ENCODE measurements at places on chromosomes 7 and 10.

- no peak for DNase-seq
Observed at GRCh38 chr7:7808156-7808555, 89.7 kb upstream of the RPA3 start.

DNA sequence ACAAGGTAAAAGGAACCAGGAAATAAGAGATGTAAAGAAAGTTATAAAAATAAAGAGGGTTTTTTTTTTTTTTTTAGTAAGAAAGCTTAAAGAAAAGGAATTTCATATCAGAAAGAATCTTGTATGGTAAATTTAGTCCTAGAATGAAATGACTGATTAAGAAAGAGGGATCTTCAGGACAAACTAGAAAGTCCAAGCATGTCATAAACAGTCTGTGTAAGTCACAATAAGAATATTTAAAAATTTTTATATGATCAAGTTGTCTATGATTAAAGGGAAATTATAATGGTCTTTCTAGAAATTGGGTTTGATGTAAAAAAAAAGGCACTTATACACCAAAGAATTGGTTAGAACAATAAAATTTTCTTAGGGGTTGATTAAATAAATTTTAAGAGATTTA, 289.5 kb downstream of the XPNPEP1 start:
- DNase-seq: no peak

- no peak for DNase-seq
Observed at GRCh38 chr10:76299501-76299900, 868.1 kb downstream of the LRMDA start.

GRCh38 chr10:128095753-128096469, 30.3 kb downstream of the MKI67 start:
- DNase-seq: no peak

DNA sequence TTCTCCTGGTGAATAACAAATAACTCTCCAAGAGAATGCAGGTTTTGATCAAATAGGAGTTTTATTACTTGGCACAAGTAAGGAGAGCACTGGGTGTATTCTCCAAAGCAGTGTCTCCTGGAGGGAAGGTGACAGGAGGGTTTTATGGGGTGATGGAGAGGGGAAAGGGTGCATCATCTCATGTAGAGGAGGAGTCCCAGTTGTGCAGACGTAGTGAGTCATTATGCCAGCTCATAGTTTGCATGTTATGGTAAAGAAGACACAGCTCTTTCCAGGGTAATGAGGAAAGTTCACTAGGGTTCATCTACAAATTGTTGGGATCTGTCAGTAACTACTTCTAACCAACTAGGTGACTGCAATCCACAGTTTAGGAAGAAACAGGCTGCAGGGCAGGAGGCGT, 347.9 kb upstream of the MEOX2 start:
- no peak for DNase-seq

- DNase-seq: no peak
Observed at GRCh38 chr7:125383324-125383723, 453.7 kb upstream of the POT1 start.

- DNase-seq: no peak
Observed at GRCh38 chr7:25853314-25853713, 298.7 kb upstream of the NFE2L3 start.

- peak; percentile 58 for DNase-seq
Observed at GRCh38 chr10:34758447-34758996, 56.6 kb downstream of the PARD3 start.

GRCh38 chr7:141257597-141257996, 183.7 kb downstream of the TMEM178B start:
- DNase-seq: no peak

- no peak for DNase-seq
Observed at GRCh38 chr10:126893841-126894240, 11.4 kb upstream of the DOCK1 start.

- DNase-seq: no peak
Observed at GRCh38 chr10:112732277-112732921, 217.6 kb upstream of the TCF7L2 start.

DNA sequence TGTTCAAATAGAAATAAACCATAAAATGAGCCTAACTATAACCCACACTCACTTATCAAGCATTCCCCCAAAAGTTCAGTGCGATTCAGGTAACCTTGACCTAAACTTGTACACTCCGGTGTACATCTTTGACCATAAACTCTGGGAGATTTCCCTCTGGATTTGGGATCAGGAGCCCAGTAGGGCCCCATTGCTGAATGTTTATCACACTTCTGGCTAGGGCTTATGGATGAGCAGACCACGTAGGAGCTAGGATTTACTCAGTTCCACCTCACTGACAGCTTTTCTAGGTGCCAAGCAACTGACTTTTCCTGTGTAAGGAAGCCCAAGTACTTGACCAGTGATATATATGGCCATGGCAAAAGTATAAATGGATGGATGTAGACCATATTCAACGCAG, 113.7 kb downstream of the SVOPL start:
- DNase-seq: no peak

- DNase-seq: no peak
Observed at GRCh38 chr7:129431911-129432643, 2.2 kb upstream of the STRIP2 start.

- DNase-seq: peak; percentile 67
Observed at GRCh38 chr7:37942934-37943610, 22.6 kb downstream of the EPDR1 start.

GRCh38 chr7:33050535-33051318, 11.8 kb downstream of the NT5C3A start:
- peak; percentile 47 for DNase-seq

GRCh38 chr7:79339208-79339925, 114.1 kb downstream of the MAGI2 start:
- DNase-seq: no peak

DNA sequence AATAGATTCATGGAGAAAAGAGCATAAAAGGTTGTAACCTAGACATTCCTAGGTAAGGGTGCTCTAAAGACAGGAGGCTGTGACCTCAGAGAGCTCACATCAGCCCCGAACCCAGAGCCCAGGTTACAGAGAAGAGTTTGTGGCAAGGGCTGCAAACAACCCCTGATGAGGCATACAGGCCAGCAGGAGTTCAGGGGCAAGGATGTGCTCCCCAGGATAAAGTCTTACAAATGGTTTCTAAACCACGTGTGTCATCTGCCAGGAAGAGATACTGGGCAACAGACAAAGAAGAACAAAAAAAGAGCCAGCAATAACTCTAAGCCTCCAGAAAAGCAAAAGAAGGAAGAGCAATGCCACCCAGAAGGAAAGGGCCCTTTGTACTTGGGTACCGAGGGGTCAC, 27.7 kb downstream of the NCAPG2 start:
- no peak for DNase-seq

GRCh38 chr7:20954711-20955619, 168.3 kb upstream of the SP8 start:
- DNase-seq: no peak

GRCh38 chr10:108904163-108904838, 1019.0 kb downstream of the XPNPEP1 start:
- no peak for DNase-seq

DNA sequence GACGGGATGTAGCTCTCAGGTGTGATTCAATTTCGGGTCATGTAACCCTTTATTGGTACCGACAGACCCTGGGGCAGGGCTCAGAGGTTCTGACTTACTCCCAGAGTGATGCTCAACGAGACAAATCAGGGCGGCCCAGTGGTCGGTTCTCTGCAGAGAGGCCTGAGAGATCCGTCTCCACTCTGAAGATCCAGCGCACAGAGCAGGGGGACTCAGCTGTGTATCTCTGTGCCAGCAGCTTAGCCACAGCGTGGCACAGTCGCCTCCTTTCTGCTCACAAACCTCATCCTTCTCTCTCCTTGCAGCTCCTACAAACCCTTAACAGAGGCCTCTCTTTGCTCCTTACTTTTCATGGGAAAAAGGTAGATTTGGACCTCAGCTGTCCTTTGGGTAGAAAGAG, 197.5 kb upstream of the PRSS58 start:
- no peak for DNase-seq
